ENCODE measurements at places on chromosomes 5 and 9.

DNA sequence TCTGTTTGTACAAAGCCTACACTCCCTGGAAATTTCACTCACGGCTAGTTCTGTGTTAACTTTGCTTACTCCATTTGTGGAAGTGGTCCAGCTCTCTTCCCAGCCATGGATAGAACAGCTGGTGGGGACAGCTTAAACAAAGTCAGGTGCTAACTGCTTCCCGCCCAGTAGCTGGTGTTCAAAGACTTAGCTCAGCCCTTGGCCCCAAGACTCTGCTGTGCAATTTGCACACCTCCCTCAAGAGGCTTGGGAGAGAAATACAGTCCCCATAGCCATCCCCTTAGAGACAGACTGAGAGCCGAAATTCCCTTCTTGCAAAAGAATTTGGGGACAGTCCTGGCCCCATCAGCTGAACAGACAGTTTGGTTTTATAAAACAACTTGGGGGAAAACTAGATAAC, 73.8 kb upstream of the RAI14 start:
- DNase-seq: no peak

DNA sequence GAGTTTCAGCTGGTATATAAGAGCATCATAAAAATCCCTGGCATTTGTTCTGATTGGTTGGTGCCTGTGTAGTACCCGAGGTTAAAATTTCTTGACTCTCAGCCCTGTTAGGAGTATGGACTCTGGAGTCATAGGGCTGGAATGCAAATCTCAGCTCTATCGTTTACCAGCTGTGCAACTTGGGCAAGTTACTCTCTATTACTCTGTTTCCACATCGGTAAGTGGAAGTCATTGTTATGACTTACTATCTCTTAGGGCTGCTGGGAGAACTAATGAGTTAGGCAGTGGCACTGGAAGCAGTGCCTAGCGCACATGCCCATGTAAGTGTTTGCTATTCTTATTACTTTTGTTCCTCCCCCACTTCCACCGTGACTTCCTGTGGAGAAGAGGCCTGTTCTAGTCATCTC, 141.6 kb downstream of the BOD1 start:
- DNase-seq: no peak

GRCh38 chr9:29740518-29740917, 2167.2 kb upstream of the C9orf72 start:
- DNase-seq: no peak

DNA sequence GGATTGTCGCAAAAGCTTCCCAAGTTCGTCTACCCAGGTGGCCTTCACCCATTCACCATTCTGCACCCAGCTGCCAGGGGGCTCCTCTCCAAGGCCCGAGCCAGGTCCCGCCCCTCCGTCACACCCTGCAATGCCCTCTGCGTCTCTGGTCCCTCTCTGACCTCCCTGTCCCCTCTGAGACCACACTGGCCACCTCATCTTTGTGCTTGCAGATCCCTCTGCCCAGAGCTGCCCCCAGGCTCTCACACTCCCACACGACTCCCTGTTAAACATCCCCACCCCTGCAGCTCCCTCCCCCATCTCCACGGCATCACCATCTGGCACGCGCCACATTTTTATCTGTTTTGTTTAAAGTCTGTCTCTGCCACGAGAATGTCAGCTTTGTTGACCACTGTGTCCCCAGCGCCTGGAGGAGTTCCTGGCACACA, 243.6 kb downstream of the PBX3 start:
- DNase-seq: no peak

- DNase-seq: no peak
These were observed 4.6 kb downstream of the C5orf63 start for GRCh38 chr5:127068493-127069214.

GRCh38 chr5:168852329-168852728, 273.2 kb upstream of the PANK3 start:
- DNase-seq: no peak

DNA sequence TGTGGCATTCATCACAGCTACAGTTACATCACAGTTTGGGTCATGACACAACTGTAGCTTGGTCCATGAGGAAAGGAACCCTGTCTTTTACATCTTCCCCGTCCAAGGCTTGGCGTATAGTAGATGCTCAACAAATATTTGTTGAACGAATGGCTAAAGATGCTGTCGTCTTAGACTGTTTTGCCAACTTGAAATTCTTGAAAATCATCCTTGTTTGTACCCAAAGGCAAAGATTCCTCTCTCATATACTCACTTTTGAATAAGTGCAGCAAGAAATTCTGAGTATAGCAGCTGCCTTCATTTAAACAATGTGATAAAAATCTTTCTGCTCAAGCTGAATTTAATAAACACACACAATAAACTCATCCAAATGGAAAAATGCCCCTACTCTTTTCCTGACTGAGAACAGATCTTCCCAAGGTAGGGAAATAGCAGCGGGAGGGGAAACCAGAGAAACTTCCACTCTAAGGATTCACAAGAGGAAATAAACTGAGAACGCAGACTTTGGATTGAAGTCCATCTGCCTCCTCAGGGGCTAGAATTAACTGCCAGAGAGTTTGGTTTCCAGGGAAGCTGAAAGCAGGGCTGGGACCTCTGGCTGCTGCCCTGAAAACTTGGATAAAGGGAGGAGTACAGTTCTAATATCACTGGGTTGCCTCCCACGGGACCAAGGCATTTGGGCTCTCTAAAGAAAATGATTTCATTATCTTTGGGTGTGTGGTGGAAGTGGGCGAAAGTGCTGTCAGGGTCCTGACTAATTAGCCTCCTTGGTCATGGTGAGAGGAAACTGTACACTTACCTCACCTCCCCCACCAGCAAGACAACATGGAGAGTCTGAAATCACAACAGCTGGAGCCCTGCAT, 99.1 kb downstream of the DPYSL3 start:
- no peak for DNase-seq

- DNase-seq: no peak
These were observed 21.6 kb downstream of the RNF145 start for GRCh38 chr5:159187719-159188118.

Measured in amygdala (tissue), 56 donors.